Activated naive CD4-positive, alpha-beta T cell (primary cell): ENCODE measurements at places on chromosomes 3 and 15.
A peak's percentile ranks its signal among the peaks of the same experiment; 100 is the strongest.

GRCh38 chr3:10170915-10171478, 6.3 kb downstream of the IRAK2 start:
- no peak for DNase-seq

GRCh38 chr3:50600841-50601591, 10.6 kb downstream of the CISH start:
- peak; percentile 40 for DNase-seq

GRCh38 chr15:36878684-36879262, 221.6 kb downstream of the MEIS2 start:
- DNase-seq: no peak

GRCh38 chr3:186930641-186931531, 560 bp downstream of the ST6GAL1 start:
- DNase-seq: peak; percentile 40

DNA sequence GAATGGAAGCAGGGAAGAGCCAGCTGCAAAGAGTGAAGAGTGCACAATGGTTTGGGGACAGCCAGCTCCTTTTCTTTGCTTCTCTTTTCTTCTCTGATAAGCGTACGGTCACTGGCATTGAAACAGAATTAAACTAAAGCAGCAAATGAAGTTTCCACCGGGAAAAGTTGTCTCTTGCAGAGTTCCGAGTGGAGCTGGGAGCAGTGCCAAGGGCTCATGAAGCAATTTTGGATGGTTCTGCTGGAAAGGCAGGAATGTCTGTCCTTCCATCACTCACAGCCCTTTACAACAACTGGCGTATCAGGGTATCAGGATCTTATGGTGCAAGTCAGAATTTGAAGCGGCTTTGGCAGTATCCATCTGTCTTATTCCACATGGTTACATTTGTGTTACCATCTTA, 1042.9 kb downstream of the NTRK3 start:
- DNase-seq: no peak

GRCh38 chr3:171099911-171100310, 73.4 kb upstream of the SLC2A2 start:
- no peak for DNase-seq

GRCh38 chr3:45635475-45636256, 41.1 kb downstream of the LIMD1 start:
- DNase-seq: no peak

DNA sequence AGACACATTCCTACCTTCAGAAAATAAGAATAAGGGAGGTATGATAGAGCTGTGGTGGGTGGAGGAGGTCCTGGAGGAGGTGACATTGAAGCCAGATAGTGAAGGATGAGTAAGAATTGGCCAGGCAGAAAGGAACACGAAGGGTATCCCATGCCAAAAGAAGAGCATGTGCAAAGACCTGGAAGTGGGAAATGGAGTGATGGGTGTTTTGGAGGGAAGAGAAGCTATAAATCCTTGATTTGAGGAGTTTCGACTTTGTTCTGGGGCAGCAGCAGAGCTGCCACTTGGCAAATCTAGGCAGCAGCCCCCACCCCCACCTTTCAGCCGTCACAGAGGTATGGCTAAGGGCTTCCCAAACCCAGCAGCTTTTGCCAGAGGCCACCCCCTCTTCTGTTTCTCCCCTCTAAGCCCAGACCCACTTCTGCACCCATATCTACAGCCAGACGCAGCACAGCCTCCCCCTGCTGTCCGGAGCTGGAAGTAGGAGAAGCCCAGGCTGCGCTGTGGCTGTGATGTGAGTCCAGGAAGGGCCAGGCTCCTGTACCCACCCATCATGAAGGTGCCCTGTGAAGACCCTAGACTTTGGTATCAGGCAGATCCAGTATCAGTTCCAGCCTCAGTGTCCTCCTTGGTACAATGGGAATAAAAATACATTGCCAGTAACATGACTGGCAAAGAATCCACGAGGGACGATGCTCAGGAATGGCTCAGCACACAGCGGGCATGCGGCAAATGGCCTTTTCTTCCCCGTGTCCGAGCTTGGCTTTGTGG, 188.7 kb upstream of the LINGO1 start:
- DNase-seq: no peak

DNA sequence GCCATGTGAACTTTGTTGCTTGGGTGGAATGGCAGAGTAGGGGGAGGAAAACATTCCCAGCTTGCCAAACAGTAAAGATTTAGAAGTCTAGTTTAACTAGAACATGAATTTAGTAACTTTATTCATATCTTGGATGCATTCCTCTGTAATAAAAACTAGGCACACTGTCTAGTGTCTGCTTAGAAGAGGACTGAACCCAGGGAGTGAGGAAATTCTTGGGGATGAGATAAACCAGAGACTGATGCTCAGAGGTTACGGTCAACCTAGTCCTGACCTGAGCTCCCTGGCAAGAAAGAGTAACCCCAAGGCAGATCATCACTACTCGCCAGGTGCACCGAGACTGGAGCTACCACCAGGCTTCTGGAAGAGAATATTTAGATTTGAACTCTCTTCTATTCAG, 58.2 kb downstream of the SNRK start:
- DNase-seq: no peak

DNA sequence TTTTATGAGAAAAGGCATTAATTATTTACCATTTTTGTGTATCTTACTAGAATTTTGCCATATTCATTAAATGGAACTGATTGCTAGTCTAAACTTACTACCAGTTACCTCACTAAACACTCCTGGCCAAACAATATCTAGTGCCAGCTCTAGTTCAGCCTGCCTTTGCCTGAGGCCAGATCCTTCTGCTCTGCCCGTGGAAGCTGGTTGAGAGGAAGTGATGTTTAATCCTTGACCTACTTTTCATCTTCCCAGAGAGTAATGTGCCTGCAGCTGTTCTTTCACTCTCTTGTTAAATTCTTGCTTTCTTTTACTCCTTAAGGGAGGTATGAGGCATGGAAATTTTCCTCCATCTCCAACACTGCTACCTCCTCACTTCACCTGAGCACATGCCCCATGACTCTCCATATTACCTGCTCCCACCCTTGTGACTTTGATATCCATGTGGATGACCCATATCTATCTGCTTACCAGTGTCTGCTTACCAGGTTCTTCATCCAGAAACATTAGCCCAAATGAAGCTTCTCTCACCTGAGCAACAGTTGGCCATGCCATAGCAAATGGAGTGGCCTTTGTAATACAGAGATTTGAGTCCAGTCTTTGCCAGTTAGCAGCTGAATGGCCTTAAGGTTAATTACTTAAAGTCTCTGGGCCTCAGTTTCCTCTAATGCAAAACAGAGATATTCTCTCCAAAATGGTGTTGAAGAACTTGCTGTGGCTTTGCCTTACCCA, 53.4 kb downstream of the UBE2E1 start:
- no peak for DNase-seq
